ENCODE measurements at places on chromosomes 11 and 22. TPM values are rescaled to one million over a fixed set of nuclear protein-coding genes. Genes with fewer than 3 reads are reported as not detected.

BAIAP2L2 gene
- total RNA-seq: 2.2 TPM

DNA sequence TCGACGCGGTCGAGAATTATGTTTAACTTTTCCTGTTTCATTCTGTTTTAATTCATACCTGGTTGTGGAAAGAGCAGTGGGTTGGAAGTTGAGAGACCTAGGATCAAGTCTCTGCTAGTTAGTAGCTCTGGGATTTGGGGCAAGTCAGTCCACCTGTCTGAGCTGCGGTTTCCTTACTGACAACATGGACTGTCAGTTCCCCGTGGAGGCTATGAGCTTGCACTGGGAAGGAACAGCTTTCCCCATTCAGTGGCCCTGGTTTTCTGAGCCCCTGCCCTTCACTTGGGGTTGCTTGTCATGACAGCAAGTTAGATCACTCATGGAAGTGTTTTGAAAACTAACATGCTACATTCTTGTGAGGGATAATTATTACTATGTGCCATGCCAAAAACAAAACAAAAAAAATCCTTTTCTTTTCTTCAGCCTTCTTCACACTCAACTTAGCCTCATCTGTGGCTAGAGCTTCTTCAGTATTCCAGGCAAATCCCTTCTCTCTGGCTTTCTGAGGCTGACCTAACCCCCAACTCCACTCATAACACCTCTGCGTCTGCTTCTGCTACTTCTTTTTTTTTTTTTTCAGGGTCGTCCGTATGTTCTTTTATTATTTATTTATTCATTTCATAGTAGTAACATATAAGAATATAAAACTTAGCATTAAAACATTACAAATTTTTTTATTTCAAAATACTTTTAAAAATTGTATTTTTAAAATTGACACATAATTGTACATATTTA is 43.0 kb upstream of the ZBED5 start:
- H3K27me3 ChIP-seq: no peaks in the 10 kb centered on the region
- peaks cover 11% of the 10 kb centered on the region for H3K4me1 ChIP-seq
- peak overlapping the region; percentile 84 for H3K27ac ChIP-seq
- no peaks in the 10 kb centered on the region for H3K36me3 ChIP-seq
- H3K4me3 ChIP-seq: no peak overlapping the region

- no peaks in the 10 kb centered on the region for H3K4me1 ChIP-seq
- no peaks in the 10 kb centered on the region for H3K27me3 ChIP-seq
- no peak for DNase-seq
- H3K36me3 ChIP-seq: peaks cover 4% of the 10 kb centered on the region
- no peak overlapping the region for H3K4me3 ChIP-seq
Measured at GRCh38 chr22:50281957-50282356, 11.8 kb upstream of the MAPK11 start.

REXO2 gene
- 96.0 TPM for total RNA-seq

DNA sequence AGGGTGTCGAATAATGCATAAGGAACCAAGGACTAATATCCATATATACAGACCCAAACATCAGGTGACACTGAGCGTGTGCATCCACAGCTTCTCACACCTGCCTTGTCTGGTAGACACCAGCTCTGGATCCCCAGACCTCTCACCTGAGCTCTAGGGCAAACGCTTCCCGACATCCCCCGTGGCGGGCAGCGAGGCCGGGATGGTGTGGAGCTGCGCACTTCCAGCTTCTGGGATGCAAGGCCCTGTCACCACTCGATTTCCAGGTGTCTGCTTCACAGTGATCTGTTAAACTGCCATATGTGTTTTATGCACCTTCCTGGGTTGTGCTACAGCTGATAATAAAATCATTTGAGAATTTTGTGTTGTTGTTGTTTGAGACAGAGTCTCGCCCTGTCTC is 15.3 kb upstream of the TREH start:
- no peak overlapping the region for H3K4me3 ChIP-seq
- no peaks in the 10 kb centered on the region for H3K27me3 ChIP-seq
- H3K4me1 ChIP-seq: peaks cover 1% of the 10 kb centered on the region
- no peak for DNase-seq

DDIAS gene
- total RNA-seq: 0.69 TPM

DNA sequence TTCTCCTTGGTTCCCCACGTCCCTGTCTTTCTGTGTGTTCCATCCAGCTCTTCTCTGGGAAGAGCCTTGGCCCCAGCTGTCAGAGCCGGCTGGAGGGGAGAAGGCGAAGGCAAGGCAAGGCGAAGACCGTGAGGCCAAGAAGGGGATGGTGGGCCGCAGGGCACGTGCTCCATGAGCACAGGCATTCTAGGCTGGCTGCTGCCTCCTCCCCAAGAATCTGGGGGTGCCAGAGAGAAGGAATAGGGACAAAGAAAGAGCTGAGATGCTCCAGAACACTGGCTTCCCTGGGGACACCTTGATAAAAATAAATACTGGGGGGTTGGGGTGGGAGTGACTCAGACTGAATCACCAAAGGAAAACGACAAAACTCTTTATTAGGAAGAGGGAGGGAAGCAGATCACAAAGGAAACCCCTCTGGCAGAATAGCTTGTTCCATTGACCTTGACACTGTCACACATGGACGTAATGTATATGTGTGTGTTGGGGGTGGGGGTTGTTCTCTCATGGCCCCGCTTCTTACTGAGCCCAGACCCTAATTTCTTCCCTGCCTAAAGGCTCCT is 52.5 kb downstream of the NECTIN1 start:
- H3K27me3 ChIP-seq: no peaks in the 10 kb centered on the region
- no peaks in the 10 kb centered on the region for H3K36me3 ChIP-seq
- H3K4me3 ChIP-seq: no peak overlapping the region
- no peak overlapping the region for H3K27ac ChIP-seq

MRGPRX3 gene
- total RNA-seq: not detected

GRCh38 chr22:44557064-44557748 is 59.2 kb upstream of the RTL6 start:
- no peak overlapping the region for H3K27ac ChIP-seq
- no peaks in the 10 kb centered on the region for H3K4me1 ChIP-seq
